ENCODE measurements at places on chromosomes 12 and 14. TPM values are rescaled to one million over a fixed set of nuclear protein-coding genes. Genes with fewer than 3 reads are reported as not detected.

Gene TEAD4
- total RNA-seq, result 5.2 TPM

DNA sequence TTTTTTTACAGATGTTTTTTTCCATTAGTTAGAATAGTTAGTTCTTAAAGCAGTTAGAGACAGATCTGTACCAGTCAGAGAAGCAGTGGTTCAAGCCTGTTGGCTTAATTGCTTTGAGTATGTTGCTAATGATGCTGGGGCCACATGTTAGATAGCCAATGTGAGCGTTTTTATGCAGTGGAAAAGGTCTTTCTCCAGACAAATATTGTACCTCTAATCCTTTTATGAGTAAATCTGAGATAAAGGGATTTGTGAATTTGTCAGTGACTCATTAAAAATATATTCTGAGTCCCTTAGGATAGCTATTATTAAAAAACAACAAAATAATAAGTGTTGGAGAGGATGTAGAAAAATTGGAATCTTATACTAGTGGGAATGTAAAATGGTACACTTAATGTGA lies 154.2 kb downstream of the MSRB3 start:
- no peak for DNase-seq

DNA sequence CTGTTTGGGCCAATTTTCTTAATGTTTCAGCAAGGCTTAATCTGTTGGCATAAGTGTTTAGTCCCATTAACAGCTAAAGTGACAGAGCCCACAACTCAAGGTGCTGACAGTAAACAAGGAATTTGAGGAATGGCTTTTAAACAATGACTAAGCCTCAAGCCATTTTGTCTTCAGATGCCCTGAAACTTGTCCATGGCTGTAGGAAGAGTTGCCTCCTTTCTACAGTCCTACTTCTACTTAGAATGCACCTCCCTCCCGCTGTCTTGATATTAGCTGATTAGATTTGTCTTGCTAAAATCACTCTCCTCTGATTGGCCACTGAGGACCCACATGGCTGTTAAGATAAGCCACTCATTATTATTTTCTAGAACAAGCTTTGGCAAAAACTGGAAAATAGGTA lies 188.4 kb upstream of the OTX2 start:
- DNase-seq, result no peak

DNA sequence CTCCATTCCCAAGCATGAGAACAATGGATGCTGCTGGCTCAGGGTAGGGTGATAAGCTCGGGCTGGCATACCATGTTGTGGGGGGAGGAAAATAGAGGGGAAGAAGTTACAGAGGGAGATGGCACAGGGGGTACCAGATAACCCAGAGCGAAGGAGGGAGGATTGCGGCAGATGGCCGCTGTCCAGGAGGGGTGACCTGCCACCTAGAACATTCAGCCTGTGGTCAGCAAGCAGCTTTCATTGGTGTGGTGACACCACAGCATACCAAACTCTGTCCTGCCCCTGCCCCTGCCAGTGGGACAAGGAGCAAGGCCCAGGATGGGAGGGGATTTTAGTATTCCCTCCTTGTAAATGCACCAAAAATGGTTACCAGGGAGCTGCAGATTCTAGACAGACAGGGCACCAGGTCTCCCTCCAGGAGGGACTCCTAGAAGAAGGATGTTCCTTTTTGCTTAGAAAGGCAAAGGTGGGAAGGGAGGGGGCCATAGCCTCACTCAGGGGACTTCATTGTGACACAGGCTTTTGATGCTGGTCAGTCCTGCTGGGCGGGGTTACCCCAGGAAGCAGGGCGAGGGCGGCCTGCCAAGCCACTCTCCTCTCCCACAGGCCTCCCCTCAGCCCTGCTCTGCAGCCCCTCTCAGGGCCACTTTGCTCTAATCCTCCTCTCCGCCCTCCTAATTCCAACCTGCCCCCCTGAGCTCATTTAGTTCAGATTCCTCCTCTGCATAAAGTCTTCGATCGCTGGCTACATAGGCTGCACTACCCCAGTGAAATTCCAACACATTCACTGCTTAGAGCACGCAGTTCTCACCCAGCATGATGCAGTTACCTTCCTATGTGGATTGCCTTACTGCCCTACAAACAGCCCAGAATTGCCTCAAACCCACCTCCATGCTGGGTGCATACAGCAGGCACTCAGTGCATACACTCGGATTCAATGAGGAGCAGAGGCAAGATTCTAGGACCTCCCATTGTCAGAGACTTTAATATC lies 36.0 kb upstream of the PLEKHG6 start:
- DNase-seq, result no peak

GRCh38 chr12:45273717-45274271 lies 57.9 kb downstream of the ANO6 start:
- no peak for DNase-seq
